ENCODE measurements at places on chromosomes 2 and 18.
A peak's percentile ranks its signal among the peaks of the same experiment; 100 is the strongest.

- no peak for DNase-seq
Observed at GRCh38 chr18:1037776-1038175, 133.1 kb downstream of the ADCYAP1 start.

DNA sequence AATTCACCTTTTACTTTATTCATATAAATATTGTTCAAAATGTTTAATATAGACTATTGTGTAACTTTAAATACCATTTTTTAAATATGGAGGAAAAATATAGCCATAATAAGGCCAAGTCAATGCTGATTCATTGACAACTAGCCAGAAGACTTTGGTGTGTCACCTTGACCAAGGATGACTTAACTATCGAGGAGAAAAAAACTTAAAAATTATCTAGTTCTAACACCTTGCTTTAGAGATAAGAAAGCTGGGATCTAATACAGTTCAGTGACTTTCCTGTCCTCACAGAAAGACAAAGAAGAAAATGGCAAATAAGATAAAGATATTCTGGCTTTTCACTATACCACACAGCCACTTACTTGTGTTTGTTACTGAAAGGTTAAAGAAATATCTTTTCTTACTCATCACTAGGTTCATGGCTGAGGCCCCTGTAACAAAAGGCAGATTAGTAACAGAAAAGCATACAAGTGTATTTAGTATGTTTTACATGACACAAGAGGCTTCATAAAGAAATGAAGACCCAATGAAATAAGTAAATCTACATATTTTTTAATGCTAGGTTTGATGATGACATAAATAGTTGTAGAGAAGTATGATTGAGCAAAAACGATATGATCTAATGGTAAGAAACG is 65.9 kb upstream of the LRRTM1 start:
- no peak for DNase-seq

DNA sequence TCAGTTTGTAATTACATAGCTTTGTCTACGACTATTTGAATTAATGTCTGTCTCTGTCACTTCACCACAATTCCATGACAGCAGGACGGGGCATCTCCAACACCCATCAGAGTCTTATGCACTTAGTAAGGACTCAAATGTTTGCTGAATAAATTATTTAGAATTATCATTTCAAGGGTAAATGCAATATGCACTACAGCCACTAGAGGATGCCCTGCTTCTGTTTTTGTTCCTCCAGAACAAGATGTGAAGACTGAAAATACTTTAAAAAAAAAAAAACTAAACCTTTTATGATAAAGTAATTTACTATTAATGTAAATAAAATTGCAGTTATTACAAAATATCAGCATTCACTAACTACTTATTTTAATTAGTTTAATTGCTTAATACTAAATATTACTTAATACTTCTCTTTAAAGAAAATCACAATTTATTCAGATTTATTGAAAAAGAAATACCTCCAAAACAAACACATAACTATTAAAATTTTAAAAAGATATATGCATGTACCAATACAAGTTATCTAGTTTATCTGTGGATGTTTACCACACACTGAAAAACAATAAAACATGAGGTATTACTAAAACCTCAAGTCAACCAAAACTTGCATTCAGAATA is 3.2 kb downstream of the PIGN start:
- peak; percentile 38 for DNase-seq

- DNase-seq = no peak
Observed at GRCh38 chr2:60899892-60900249, 18.5 kb downstream of the REL start.

DNA sequence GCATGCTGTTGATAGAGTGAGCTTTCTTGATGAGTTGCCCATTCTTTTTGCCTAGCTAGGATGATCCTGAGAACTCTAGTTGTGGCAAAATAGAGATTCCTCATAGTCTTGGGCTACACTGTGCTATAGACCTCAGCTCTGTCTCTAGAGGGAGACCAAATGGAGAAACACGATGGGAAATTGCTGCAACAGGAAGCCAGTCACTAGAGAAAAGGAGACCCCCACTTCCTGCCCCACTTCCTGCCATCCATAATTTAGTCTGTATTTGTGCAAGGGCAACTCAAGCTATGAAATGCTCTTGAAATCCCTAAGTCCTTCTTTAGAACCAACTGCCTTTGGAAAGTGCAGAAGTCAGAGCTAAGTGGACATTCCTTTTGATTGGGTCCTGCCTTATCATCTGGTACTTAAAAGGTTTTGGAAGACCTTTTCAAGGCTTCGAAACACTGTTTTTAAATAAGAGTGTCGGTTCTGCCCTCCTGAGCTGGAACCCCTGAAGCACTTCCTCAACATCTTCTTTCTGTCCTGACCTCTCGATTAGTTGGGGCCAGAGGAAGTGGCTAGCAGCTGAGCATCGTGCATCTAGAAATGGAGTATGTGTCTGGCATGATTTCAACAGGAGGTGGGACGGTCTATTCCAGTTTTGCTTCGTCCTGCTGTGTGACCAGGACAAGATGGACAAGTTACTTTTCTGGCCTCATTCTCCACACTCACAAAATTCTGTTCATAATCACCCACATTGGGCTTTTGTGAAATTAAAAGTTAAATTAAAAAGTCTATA is 8.6 kb upstream of the KCNE4 start:
- no peak for DNase-seq

DNA sequence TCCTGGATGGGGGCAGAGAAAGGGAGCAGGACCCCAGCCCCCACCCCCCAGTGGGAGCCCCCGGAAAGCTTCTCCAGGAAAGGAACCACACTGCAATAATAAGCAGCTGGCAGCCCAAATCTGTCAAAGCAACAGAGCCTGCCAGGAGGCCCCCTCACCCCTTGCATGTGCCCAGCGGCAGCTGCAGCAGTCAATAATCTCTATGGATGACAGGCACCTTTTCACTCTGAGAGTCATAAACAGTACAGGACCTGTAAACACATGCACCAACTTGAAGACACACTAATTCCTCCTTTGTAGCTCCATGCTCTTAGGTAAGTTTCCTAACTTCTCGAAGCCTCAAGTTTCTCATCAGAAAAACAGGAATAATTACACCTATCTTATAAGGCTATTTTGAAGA is 26.2 kb upstream of the KDM3A start:
- DNase-seq = no peak

- no peak for DNase-seq
Observed at GRCh38 chr2:156110890-156111289, 221.6 kb downstream of the NR4A2 start.

GRCh38 chr2:231541645-231542044 is 11.4 kb upstream of the NMUR1 start:
- DNase-seq = no peak

DNA sequence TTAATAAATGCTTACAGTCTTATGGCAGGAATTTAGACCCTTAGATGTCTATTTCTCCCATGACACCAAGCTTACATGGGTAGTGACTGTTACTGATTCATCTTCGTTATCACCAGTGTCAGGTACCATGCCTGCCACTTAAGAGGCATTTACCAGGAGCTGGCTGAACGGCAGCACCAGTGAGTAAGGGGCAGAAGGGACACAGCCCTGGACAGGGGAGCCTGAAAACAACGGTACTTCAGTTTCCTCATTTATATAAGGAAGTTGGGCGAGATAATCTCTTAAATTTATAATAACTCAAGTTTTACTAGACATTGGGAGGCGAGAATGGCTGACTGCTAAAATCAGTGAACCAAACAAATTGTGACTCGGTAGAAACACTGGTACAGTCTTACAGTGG is 1.2 kb downstream of the COA5 start:
- DNase-seq = no peak

DNA sequence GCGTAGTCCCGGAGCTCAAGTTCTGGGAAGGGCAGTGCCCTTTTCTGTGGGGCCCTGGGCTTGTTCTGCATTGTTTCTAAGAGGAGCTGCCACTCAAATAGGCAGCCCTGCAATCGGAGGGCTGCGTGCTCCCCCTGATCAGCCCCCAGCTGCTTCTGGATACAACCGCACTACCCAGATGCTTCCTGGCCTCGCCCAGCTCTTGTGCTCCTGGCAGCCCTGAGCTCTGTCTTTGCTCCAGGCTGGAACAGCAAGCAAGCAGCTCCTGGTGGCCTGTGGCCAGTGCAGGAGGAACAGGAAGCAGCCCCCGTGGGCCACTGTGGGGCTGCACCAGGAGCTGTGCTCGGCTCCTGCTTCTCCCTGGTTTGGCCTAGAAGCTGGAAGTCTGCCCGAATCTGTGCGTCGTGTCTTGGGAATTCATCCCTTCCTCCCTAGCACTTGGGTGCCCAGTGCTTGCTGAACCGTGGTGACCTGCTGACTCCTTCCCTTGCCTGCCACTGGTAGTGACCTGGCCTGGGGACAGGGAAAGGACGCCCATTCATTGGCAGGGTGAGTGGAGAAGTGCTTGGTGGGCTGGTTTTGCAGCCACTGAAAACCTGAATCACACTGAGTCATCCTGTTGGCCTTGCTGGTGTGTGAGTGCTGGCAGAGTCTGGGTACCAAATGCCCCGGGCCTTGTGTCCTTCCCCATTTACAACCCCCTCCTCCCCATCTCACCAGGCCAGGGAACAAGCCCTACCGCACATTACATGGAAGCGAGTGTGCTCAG is 27.3 kb upstream of the NTSR2 start:
- no peak for DNase-seq

DNA sequence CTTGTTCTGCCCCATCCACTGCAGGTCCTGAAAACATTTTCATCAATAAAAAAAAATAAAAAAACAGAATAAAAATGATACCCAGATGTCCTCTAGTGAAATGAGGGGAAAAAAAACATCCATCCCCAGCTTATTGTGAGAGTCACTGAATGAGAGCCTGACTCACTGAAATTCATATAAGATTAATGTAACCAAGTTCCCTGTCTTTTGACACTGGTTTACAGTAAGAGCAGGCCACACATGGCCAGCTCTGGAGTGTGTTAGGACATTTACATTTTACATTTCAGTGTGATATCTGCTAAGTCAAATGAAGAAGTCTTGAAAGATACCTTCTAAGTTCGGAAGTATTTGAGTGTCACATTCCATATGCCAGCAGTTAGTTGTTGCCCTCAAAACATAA is 21.1 kb upstream of the IL18R1 start:
- DNase-seq = no peak

- no peak for DNase-seq
Observed at GRCh38 chr18:7147399-7147798, 29.8 kb upstream of the LAMA1 start.

DNA sequence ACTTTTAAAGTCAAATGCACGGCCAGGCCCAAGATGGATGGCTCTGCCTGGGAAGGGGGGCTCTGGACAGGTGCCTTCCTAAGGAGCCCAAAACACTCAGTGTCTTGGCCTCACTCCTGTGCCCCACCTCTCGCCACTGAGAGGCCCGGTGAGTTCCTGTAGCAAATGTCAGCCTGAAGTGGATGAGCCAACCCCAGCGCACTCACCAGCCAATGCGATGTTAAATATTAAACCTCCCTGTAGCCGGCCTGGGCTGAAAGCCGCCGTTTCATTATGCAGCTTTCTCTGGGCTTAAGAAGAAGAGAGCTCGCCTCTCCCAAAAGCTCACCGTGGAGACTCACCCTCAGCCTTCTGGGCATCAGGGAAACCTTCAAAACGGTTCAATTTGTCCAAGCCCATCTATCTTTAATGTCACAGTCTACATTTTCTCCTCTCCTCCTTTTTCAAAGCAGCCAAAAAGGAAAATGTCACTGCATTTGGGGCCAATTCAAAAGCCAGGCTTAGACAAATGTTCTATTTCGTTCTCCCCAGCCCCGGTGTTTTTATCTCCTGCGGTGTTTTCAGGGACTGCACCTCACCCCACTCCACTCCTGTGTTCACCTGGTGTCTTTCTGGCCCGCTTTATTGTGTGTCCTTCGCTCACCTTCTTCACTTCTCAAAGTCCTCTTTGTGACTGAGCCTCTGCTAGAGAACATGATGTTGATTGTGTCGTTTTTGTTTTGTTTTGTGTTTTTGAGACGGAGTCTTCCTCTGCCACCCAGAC is 124.0 kb downstream of the NRP2 start:
- DNase-seq = no peak

DNA sequence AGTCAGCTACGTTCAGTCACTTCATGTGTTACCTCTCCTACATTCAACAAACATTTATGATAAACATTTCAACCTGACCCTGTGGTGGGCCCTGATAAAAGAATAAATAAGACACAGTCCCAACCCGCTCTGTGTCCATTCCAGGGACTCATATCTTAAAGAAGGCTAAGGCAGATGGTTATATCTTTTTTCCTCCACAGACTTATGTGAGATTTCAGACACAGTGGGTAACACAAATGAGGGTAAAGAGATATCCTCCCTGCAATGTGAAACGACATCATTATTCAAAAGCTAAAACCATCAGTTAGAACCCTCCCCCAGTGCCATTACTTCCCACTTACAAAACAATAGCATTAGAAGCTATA is 11.1 kb upstream of the HNRNPLL start:
- no peak for DNase-seq

GRCh38 chr2:191459158-191459557 is 214.0 kb downstream of the MYO1B start:
- DNase-seq = no peak

DNA sequence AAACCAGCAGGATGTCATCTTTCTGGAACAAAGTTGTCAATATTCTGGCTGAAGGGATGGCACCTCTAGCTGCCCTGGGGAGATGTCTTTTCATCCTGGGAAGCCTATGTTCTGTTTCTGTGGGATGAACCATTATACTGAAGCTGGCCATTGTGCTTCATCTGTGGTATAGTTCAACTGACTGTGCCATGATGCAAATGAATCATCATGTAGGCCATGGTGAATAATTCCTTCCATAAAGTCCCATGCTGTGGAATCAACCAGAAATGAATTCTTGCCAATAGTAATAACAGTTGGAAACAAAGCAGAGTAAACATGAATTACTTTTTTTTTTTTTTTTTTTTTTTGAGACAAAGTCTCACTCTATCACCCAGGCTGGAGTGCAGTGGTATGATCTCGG is 64.1 kb upstream of the CNGA3 start:
- no peak for DNase-seq

DNA sequence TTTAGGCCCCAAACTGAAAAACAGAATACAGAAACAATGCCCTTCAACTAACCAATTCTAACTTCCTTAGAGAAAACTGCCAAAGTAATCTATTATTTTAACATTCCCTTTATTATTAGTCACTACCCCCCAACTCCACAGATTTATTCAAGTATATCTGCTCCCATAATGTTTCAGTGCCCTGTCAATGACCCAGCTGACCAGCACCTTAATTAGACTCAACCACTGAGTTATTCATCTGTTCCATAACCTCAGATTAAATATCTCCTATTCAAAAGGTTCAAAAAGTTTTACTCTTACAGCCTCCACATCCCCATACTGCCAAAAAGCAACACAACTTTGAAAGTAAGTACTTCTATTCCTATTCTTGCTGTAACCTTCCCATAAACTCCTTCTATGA is 202.4 kb downstream of the EXOC6B start:
- no peak for DNase-seq

GRCh38 chr2:232321156-232321816 is 57.3 kb upstream of the ALPP start:
- no peak for DNase-seq

- no peak for DNase-seq
Observed at GRCh38 chr2:46284796-46285195, 12.4 kb upstream of the EPAS1 start.

DNA sequence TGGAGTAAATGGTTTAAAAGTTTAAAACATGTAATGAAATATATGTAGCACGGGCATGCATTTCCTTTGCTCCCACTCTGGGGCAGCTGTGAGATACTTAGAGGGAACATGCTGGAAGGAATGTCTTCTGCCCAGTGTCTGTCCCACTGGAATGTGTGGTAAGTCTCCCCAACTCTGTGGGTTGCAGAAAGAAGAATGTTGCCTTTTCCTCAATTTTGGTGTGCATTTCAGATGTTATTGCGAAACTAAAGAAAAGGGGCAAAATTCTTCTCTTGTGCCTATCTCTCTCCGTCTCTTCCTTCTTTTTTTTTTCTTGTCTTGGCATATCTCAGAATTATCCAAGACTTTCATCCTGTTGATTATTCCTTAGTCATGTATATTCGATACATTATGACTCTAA is 201.1 kb downstream of the SH3RF3 start:
- DNase-seq = no peak

Measured in activated gamma-delta T cell treated with Interleukin-2 at 50 U/mL for 16 hours (primary cell).